ENCODE measurements at places on chromosomes 5 and 9.

GRCh38 chr9:86022687-86023266, 76.6 kb downstream of the GOLM1 start:
- no peak for DNase-seq

DNA sequence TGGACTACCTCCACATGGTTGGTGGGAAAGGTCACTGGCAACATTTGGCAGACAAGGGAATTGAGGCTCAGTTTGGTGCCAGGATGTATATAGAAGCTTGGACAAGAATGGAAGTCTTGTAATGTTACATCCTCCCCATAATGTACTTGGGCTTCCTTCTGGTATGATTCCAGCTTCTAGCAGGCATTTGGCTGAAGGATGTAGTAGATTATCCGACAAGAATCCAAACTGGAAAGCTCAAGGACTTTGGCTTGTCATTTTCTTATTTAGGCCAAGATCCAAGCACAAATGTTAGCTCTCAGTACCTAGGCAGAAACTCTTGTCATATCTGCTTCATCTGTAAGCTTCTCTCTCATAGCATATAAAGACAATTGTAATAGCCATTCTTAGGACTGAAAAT, 209.1 kb downstream of the MAPKAP1 start:
- DNase-seq = no peak

- DNase-seq = peak; percentile 59
Observed at GRCh38 chr5:127870914-127871313, 167.7 kb downstream of the CCDC192 start.

DNA sequence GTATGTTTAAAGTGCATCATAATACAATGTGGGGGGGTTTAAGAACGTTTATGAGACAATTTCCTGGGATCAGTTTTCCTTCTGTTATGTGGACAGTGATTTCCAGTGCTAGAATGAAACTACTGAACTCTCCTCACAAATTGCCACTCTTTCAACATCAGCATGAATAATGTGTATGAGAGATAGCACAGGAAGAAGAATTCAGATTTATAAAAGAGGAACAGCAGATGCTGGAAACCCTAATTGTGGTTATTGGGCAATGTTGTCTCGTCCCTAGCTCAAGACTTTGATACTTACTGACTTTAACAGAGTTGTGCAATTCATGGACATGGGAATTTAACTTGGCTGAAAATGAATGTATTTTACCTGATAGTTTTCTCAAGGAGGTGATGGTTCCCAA, 410.8 kb upstream of the MEF2C start:
- DNase-seq = peak; percentile 79

- no peak for DNase-seq
Observed at GRCh38 chr9:128637656-128638055, 19.0 kb downstream of the DYNC2I2 start.

GRCh38 chr5:126015235-126016181, 407.7 kb upstream of the GRAMD2B start:
- peak; percentile 54 for DNase-seq

Data from adipocyte (in vitro differentiated cells).